Natural killer cell treated with Interleukin-12 subunit alpha and Interleukin-12 subunit beta and Interleukin-15 and Interleukin-18, amount 100 ng/mL, for 72 hours (primary cell): ENCODE measurements at places on chromosomes 6 and 20. TPM values are rescaled to one million over a fixed set of nuclear protein-coding genes. Genes with fewer than 3 reads are reported as not detected.
A peak's percentile ranks its signal among the peaks of the same experiment; 100 is the strongest.

GRCh38 chr6:116682334-116682712, 1.3 kb downstream of the KPNA5 start:
- peak overlapping the region; percentile 94 for H3K27ac ChIP-seq
- no peak for DNase-seq
- H3K27me3 ChIP-seq = no peaks in the 10 kb centered on the region
- H3K36me3 ChIP-seq = peaks cover 12% of the 10 kb centered on the region
- H3K4me1 ChIP-seq = peaks cover 31% of the 10 kb centered on the region

GRCh38 chr6:163323705-163324104, 90.8 kb upstream of the QKI start:
- H3K27ac ChIP-seq = no peak overlapping the region
- H3K4me3 ChIP-seq = no peak overlapping the region

GRCh38 chr6:136173519-136174507, 76.3 kb downstream of the MTFR2 start:
- no peak overlapping the region for H3K4me3 ChIP-seq
- no peaks in the 10 kb centered on the region for H3K4me1 ChIP-seq

- H3K27me3 ChIP-seq = peaks cover 9% of the 10 kb centered on the region
- no peak overlapping the region for H3K4me3 ChIP-seq
- no peak for DNase-seq
- no peaks in the 10 kb centered on the region for H3K36me3 ChIP-seq
- no peak overlapping the region for H3K27ac ChIP-seq
Measured at GRCh38 chr20:47705497-47705856, 79.8 kb downstream of the SULF2 start.

DNA sequence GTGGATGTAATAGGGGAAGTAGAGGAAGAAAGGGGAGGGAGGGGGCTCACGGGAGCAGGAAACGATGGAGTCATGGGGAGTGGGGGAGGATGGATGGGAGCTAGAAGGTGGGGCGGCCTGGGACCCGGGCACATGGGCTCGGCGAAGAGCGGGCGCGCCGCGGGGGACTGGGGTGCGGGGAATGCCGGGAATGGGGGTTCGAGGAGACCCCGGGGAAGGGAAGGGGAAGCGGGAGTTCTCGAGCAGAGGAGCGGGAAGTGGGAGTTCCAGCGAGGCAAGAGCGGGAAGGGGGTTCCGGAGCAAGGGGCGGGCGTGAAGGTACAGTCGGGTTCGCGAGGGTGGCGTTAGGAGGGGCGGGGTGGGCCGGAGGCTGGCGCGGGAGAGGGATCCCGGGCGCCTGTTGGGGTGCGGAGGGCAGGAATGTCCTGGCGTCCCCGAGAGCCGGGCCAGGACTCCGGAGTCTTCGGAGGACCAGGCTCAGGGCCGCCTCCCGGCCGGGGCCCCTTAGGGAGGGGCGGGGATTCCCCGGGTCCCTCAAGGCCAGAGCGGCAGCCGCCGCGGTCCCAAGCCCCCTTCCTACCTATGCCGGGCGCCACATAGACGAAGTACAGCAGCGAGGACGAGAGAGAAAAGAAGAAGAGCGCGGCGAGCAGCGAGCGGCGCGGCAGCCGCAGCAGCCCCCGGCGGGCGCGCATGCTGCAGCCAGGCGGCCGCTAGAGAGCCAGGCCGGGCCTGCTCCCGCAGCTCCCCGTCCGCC, 504 bp downstream of the B4GALT5 start:
- peak; percentile 64 for DNase-seq
- peaks cover 45% of the 10 kb centered on the region for H3K4me1 ChIP-seq
- peak overlapping the region; percentile 90 for H3K27ac ChIP-seq
- peak overlapping the region; percentile 95 for H3K4me3 ChIP-seq
- H3K27me3 ChIP-seq = no peaks in the 10 kb centered on the region

DNA sequence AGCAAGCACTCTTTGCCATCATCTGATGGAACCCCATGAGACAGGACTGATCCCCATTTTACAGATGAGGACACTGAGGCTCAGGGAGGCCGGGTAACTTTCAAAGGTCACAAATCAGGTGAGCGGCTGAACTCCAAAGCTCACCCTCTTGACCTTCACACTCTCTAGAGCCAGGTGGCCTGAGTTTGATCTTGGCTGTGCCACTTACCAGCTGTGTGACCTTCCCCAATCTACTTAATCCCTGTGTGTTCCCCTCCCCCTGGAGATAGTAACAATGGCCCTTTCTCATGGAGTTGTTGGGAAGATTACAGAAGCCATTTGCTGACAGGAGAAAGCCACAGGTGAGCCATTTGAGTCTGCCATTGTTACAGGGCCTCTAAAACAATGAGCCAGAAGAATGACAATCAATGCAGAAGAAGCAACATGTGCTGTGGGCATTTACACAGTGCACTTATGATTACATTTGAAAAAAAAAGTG, 34.5 kb downstream of the BMP7 start:
- no peak overlapping the region for H3K27ac ChIP-seq
- no peak overlapping the region for H3K4me3 ChIP-seq
- no peak for DNase-seq

- peaks cover 54% of the 10 kb centered on the region for H3K4me1 ChIP-seq
- H3K27ac ChIP-seq = peak overlapping the region; percentile 83
- no peak for DNase-seq
- H3K36me3 ChIP-seq = no peaks in the 10 kb centered on the region
- H3K4me3 ChIP-seq = no peak overlapping the region
Measured at GRCh38 chr20:62030834-62031434, 34.7 kb downstream of the TAF4 start.

GRCh38 chr20:58171796-58172425, 56.5 kb downstream of the ANKRD60 start:
- no peak overlapping the region for H3K27ac ChIP-seq
- no peaks in the 10 kb centered on the region for H3K4me1 ChIP-seq
- no peaks in the 10 kb centered on the region for H3K27me3 ChIP-seq
- H3K36me3 ChIP-seq = no peaks in the 10 kb centered on the region
- H3K4me3 ChIP-seq = no peak overlapping the region
- DNase-seq = no peak

DNA sequence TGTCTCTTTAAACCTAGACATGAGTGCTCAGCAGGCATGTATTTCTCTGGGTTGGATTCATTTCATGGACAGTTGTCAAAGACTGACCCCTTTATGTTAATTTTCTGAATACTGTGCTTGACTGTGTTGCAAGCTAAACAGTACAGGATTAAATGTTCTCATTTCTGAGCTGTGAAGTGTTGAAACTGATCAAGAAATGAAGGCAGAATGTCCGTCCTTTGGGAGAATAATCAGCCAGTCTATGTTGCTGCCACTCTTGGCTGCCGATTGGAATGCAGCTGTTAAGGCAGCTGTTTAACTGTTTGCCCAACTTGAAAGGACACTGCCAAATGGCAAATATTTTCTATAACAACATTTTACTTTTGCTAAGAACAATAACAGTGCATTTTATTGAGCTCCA, 87.3 kb downstream of the CEP57L1 start:
- peaks cover 19% of the 10 kb centered on the region for H3K27me3 ChIP-seq
- no peak overlapping the region for H3K27ac ChIP-seq
- no peaks in the 10 kb centered on the region for H3K36me3 ChIP-seq
- H3K4me1 ChIP-seq = no peaks in the 10 kb centered on the region

DNA sequence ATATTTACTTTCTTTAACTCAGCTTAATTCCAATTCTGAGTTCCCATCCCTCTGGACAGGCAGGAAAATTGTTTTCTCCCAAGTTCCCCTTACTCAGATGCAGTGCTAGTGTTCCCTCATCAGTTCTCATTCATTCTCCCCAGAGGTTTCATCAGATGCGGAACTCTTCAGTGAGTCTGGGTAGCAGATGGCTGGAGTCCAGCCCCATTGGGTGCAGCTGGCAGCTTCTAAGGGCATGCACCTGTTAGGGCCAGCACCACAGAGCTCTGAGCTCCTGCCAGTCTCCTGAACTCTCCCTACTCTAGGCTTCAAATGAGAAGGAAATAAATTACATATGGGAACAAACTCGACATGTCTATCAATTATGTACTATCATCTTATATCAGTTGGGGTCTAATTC, 76.6 kb downstream of the SOD2 start:
- H3K36me3 ChIP-seq = peaks cover 25% of the 10 kb centered on the region
- DNase-seq = no peak
- no peak overlapping the region for H3K4me3 ChIP-seq
- H3K27me3 ChIP-seq = peaks cover 11% of the 10 kb centered on the region

DNA sequence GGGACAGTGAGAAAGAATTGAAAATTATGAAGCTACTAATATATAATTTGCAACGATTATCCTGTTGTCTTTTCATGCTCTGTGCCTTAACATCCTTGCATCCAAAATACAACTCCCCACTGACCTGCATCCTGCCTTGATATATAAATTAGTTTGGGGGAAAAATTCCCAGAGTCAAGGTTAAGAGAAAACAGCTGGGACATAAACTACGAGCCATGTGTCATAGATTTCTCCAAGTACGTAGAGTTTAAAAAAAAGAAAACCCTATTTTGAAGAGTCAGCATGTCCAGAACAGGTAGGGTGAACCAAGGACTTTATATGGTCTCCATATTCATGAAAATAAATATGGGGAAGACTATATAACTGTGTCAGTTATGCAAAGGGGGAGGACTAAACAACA, 123.8 kb upstream of the MARCKS start:
- DNase-seq = no peak
- no peaks in the 10 kb centered on the region for H3K36me3 ChIP-seq
- H3K4me3 ChIP-seq = no peak overlapping the region
- H3K4me1 ChIP-seq = peaks cover 3% of the 10 kb centered on the region
- peaks cover 17% of the 10 kb centered on the region for H3K27me3 ChIP-seq
- no peak overlapping the region for H3K27ac ChIP-seq

DNA sequence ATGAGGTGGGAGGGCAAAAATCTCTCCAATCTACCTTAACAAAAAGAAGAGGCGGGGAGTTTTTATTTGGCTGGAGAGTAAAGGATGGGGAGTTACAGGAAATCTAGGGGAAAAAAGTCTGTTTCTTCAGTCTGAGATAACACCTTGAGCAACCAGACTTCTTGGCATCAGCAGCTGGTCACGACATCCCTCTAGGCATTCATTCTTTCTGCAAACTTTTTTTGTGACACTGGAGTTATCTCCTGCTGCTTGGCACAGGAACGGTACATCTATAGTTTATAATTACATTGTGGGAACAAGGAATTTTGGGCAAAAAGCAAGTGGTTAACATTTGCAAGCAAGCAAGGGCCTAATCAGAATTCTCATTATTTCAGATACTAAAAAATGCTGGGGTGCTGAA, 50.6 kb upstream of the IFNGR1 start:
- H3K36me3 ChIP-seq = no peaks in the 10 kb centered on the region
- H3K4me3 ChIP-seq = peak overlapping the region; percentile 60
- H3K27ac ChIP-seq = peak overlapping the region; percentile 17
- no peak for DNase-seq
- H3K27me3 ChIP-seq = no peaks in the 10 kb centered on the region

DNA sequence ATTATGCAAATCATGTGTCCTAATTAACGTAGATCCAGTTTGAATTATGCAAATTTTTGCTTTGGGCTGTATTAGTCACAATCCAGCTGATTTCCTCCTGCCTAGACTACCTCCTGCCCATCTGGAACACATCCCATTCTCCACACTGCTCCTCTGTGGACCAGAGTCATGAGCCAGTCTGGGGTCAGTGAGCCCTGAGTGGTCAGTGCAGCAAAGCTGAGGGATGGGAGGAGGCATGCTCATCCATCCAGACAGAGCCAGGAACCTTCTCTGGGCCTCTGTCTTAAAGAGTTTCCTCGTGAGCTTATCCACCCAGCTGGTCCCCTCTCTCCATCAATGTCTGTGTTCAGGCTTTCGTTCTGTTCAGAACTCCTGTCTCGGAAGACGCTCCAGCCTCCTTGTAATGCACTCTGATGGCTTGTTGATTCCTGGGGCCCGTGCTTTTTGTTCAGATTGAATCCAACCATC, 747.8 kb downstream of the PTPRT start:
- no peak overlapping the region for H3K4me3 ChIP-seq
- H3K4me1 ChIP-seq = no peaks in the 10 kb centered on the region
- H3K27ac ChIP-seq = no peak overlapping the region
- no peaks in the 10 kb centered on the region for H3K36me3 ChIP-seq
- no peak for DNase-seq

DNA sequence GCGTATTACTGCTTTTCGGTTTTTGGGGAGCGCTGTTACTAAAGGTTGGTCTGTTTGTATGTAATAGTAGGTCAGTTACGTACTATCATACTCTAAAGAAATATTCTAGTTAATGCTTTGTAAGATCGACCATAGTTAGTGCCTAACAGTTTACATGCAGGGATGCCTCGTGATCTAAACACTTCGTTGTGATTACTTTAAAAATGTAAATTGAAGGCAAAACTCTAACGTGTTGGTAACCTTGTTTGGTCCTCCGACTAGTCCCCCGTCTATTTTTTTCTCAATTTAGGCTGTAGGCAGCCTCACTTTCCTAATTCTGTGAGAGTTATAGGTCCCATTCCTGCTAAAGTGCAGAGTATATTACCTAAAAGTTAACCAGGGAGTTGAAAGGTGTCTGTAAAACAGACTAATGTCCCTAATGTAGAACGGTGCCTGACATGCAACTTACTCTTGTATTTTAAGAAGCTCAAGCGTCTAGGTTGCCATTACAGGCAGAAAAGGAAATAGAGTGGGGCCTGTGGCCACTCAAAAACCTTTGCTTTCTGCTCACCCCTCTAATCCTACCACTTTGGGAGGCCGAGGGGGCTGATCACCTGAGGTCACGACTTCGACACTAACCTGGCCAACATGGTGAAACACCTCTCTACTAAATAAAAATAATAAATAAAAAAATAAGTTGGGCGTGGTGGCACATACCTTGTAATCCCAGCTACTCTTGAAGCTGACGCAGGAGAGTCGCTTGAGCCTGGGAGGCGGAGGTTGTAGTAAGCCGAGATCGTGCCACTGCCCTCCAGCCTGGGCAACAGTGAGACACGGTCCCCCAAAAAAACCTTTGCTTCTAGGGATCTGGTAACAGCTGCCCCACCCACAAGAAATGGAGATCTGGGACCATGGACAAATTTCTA, 37.8 kb downstream of the HFE start:
- no peak for DNase-seq
- peaks cover 63% of the 10 kb centered on the region for H3K4me1 ChIP-seq
- H3K27ac ChIP-seq = peak overlapping the region; percentile 99
- H3K27me3 ChIP-seq = no peaks in the 10 kb centered on the region

DLK2 gene
- total RNA-seq = 0.14 TPM

WFDC12 gene
- not detected for total RNA-seq

TFAP2D gene
- not detected for total RNA-seq

IL17F gene
- total RNA-seq = 56.3 TPM

SS18L1 gene
- total RNA-seq = 21.2 TPM

VSX1 gene
- total RNA-seq = not detected

HLA-DPB1 gene
- total RNA-seq = 93.6 TPM

SOBP gene
- total RNA-seq = 0.84 TPM

ZNF292 gene
- 65.9 TPM for total RNA-seq
